Muscle of back (tissue), 13 donors: ENCODE measurements at places on chromosomes 4 and X. TPM values are rescaled to one million over a fixed set of nuclear protein-coding genes. Genes with fewer than 3 reads are reported as not detected.

DNA sequence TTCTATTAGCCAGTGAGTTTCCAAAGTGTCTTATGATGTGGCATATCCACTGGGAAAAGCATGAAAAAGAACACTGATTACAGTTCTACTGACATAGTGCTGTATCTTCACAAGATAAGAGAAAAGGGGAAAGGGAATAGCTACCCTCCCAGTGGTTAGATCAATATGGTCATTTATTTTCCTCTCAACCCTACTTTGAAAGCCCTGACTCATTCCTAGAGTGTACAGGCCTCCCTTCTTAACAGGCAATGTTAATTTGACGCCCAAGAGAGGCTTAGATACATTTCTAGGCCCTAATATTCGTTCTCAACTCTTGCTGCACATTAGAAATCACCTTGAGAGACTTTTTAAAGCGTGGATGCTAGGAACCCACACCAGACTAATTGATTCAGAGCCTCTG is 20.4 kb upstream of the BRS3 start:
- no peak for DNase-seq

The NLGN4X gene
- polyA plus RNA-seq: 3.4 TPM

The CD40LG gene
- 0.55 TPM for polyA plus RNA-seq

The PFKFB1 gene
- polyA plus RNA-seq: 0.43 TPM

GRCh38 chr4:742096-742741 is 36.6 kb downstream of the PCGF3 start:
- no peak for DNase-seq

- peak; percentile 16 for DNase-seq
Measured at GRCh38 chr4:46931981-46932380, 22.9 kb upstream of the COX7B2 start.

The NAT8L gene
- polyA plus RNA-seq: 2.7 TPM

The MAGEB2 gene
- not detected for polyA plus RNA-seq

- no peak for DNase-seq
Measured at GRCh38 chrX:54695816-54696487, 102.1 kb downstream of the ITIH6 start.

DNA sequence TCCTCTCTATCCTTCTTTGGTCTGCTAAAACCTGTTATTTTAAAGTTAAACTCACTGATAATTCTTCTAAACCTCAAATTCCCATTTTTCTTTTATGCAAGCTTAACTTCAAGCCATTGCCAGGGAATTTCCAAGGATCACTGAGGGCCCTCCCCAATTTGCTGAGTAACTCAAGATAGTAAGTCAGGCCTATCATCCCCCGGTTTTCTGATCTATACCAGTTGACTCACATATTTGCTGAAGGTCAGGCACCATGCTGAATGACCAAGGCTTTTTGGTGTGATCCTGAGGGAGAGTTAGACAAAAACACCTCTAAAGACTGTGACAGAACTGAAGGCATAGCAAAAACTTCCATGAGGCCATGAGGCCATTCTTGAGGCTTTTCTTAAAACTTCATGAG is 1301.9 kb downstream of the PCDH7 start:
- DNase-seq: no peak

DNA sequence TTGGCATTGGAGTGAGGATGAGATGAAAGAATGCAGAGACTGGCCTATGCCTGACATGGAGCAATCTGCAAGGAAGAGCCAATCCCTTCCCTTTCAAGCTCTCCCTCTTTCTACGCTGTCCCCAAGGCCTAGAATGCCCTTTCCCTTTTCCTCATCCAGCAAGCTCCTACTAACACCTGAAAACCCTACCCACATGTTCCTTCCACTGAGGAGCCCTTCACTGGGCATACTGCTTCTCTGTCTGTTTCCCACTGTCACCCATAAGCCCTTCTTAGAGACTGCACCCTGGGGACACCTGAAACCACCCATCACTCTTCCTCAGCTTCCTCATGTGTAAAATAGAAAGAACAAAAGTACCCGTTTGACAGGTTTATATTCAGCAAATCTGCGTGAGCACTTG is 249.6 kb upstream of the PSAPL1 start:
- no peak for DNase-seq

- DNase-seq: no peak
Measured at GRCh38 chrX:99078301-99078700, 1331.8 kb downstream of the PCDH19 start.

The CTSO gene
- 32.6 TPM for polyA plus RNA-seq
